Non-pigmented ciliary epithelial cell (primary cell): ENCODE measurements at places on chromosomes 1 and 21.

DNA sequence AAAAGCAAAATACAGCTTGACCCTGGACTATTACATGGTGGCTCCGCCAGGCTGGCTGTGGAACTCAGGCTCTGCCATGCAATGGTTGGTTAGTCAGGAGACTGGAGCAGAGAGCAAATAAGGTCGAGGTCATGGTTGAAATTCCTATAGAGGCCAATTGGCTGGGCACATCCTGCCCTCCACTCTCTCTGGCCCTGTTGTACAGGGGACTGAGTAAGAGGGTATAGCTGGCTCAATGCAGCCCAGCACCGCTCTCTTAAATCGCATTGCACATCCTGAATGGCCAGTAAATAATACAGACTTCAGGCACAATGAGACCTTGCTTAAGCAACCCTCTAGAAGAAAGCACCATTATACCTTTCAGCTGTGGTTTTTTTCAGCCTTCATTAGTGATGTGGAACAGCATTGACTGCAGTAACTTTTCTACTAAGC is 59.3 kb upstream of the PPP2R5A start:
- DNase-seq, result no peak

DNA sequence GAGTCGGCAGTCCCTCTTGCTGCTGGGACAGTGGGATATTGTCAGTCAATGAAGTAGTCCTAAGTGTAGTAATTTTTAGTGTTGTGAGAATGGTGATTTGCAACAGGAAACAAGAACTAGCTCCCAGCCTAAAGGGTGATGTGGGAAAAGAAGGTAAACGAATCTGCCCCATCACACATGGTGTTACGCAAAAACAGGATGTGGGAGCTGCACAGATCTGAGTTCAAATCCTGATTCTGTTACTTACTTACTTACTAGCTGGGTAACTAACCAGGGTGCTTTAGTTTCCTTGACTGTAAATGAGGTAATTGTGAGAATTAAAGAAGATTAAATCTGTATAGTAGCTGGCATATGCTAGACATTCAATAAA is 22.3 kb downstream of the NAV1 start:
- DNase-seq, result no peak

DNA sequence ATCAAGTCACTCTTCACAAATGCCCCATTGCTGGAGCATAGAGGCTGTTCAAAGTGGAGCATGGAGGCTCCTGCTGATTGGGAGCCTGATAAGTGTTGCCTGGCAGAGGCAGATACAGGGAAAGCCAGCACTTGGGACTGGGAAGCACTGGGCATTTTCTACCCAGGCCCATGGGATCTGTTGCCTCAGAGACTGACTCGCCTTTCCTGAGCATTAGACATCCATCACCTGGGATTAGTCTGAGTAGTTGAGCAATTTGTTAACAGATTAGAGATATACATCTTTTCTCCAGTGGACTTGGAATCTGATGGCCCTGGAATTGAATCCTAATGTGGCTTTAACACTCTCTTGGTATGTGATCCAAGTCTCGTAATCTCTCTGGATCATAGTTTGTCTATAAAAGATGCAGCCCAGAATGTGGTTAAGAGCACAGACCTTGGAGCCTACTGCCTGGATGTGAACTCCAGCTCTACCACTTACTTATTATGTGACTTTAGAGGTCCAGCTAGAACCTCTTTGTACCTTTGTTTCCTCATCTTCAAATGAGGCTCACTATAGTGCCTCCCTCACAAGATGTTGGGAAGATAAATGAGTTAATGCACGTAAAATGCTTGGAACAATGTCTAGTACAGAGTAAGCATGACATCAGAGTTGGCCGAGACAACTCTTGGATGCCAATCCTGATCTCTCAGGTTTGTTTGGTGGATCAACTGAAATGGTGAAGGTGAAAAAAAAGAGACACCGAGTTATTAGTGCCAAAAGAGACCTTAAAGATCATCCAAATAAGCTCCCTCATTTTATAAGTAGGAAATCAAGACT is 38.3 kb upstream of the NRDC start:
- no peak for DNase-seq

DNA sequence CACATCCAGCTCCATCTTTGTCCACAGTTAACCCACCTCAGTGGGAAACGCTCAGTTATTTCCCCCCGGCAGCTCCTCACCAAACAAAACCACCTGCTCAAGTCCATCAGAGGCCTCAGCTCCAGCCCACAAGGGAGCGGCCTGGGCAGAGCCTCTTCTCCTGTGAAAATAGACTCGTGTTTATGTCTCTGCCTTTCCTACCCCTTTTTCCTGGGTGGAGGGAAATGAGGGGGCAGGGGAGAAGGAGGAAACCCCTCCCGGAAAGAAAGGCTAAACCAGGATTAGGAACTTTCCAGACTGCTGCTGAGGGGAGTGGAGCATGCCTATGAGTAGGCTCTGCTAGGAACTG is 81.6 kb downstream of the PAX7 start:
- DNase-seq, result no peak

GRCh38 chr1:44029260-44029910 is 1.9 kb downstream of the SLC6A9 start:
- no peak for DNase-seq

DNA sequence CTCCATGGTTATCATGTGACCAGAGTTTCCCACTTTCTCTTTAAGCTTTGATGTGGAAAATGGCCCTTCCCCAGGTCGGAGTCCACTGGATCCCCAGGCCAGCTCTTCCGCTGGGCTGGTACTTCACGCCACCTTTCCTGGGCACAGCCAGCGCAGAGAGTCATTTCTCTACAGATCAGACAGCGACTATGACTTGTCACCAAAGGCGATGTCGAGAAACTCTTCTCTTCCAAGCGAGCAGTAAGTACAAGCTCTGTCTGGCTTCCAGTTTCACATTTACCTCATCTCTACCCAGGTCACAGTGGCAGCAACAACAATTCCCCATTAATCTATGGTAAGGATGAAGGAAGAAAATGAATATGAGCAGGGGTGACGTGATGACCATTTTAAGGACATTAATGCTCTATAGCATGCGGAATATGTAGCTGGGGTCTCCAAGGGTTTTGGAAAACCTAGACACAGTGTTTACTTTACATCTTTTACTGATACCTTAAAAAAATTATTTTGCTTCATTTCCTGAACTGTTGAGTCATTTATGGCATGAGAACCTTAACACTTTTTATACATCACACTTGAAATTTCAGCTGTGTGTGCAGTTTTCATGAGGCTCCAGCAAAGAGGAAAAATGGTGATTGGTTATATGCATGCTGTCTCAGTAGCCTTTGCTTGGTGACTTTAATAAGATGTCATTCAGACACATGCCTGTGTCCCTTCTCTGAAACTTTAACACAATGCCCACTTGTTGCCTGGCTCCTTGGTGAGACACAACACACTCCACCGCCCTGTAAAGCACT is 286.3 kb upstream of the SGIP1 start:
- DNase-seq, result no peak

GRCh38 chr21:45079351-45079750 is 5.0 kb downstream of the ADARB1 start:
- DNase-seq, result no peak

DNA sequence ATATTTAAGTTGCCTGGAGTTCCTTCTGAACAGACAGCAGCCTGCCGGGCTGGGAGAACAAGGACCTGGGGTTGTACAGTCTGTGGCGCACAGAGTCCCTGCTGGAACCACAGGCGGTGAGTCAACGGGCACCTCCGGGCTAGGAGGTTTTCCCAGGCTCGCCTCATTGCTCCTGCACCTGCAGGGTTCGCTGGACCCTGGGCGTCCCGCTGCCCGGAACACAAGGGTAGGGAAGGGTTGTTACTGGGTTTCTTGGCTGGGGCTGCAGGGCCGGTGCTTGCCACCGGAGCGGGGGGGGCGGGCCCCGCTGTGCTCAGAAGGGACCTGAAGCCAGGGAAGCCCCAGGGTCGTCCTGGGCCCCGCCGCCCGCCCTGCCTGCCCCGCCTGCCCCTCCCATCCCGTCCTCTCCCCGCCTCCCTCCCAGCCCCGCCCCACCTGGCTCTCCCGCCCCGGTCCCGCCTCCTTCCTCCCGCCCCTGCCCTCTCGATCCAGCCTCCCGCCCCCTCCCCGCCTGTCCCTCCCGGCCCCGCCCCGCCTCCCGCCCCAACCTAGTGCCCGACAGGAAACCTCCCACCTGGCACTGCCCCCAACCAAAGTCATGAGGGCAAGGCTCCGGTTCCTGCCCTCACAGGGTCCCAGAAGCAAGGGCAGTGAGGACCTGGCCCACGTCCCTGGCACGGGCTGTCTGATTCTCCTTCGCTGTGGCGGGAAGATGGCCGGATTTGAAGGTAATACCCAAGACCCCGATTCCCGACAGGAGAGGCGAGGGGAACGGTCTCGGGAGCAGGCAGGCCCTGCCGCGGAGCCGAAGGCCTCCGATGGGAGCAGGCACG is 6.8 kb downstream of the JMJD4 start:
- DNase-seq, result no peak

GRCh38 chr1:211638246-211638645 is 37.2 kb downstream of the NEK2 start:
- no peak for DNase-seq

DNA sequence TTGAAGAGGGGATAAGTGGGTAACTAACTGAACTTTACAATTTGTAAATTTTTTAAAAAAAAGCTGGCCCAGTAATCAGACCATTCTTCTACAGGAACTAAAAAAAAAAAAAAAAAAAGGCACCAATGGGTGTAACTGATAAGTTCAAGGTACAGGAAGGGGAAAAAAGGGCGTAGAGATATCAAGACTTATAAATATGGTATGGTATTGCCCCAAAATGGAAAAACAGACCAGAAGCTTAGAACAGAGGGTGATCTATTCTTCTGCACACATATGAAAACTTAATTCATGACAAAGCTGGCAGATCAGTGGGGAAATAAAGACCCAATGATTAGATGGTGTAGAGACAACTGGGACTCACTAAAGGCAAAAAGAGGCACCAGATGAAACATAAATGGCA is 58.9 kb downstream of the LHX4 start:
- DNase-seq, result no peak

GRCh38 chr1:22520871-22521270 is 42.4 kb upstream of the EPHA8 start:
- no peak for DNase-seq
